ENCODE measurements at places on chromosomes 2 and 18. TPM values are rescaled to one million over a fixed set of nuclear protein-coding genes. Genes with fewer than 3 reads are reported as not detected.

RBM44 gene
- not detected for total RNA-seq

CLEC4F gene
- not detected for total RNA-seq

SPAST gene
- 11.4 TPM for total RNA-seq

ATP8B1 gene
- total RNA-seq = 10.9 TPM

ITGB6 gene
- 15.0 TPM for total RNA-seq

SIX3 gene
- total RNA-seq = not detected

KCNG2 gene
- 4.7 TPM for total RNA-seq

TMEM200C gene
- total RNA-seq = 2.5 TPM

FNDC4 gene
- 10.4 TPM for total RNA-seq

SRD5A2 gene
- not detected for total RNA-seq

UGT1A10 gene
- not detected for total RNA-seq

CYRIA gene
- total RNA-seq = 1.9 TPM

FEZ2 gene
- 37.4 TPM for total RNA-seq

FHL2 gene
- total RNA-seq = 443 TPM

MAL gene
- total RNA-seq = not detected

AKAIN1 gene
- not detected for total RNA-seq

DYNAP gene
- total RNA-seq = not detected

MBD5 gene
- 26.3 TPM for total RNA-seq

UPP2 gene
- total RNA-seq = not detected

RGPD4 gene
- total RNA-seq = not detected

SCN2A gene
- 0.26 TPM for total RNA-seq

IHH gene
- total RNA-seq = not detected

IGFBP2 gene
- 121 TPM for total RNA-seq

CELF4 gene
- total RNA-seq = not detected

TSPYL6 gene
- not detected for total RNA-seq

CROCC2 gene
- total RNA-seq = not detected

HOXD12 gene
- total RNA-seq = not detected

GCG gene
- total RNA-seq = not detected

GKN2 gene
- not detected for total RNA-seq

MGAT4A gene
- 0.56 TPM for total RNA-seq
